Stimulated activated CD8-positive, alpha-beta memory T cell treated with anti-CD3 and anti-CD28 coated beads, Interleukin-2, amount 100 ng/mL, for 1 hour (primary cell): ENCODE measurements at places on chromosomes 7 and 10.

DNA sequence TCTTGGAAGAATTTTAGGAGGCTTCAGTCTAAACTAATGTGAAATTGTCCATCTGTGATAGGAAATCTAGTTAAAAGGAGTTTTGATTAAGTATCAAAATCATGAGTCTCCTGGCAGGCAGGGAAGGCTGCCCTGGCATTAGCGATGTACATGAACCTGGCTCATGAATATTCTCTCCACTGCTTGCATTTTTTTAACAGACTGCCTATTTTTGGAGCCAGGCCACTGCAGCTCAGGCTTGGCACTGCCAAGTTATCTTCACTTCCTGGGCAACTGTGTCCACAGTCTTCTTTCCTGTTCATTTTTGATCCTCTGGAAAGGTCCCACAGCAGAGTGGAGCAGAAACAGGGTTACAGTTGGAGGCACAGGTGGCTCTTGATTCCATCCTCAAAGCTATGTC lies 7.0 kb downstream of the GPR26 start:
- DNase-seq: no peak

- DNase-seq: no peak
Observed at GRCh38 chr7:13262929-13263530, 575.6 kb downstream of the ARL4A start.

GRCh38 chr10:107480781-107481180 lies 316.3 kb upstream of the SORCS1 start:
- no peak for DNase-seq

- no peak for DNase-seq
Observed at GRCh38 chr10:132774181-132774901, 11.6 kb downstream of the NKX6-2 start.

DNA sequence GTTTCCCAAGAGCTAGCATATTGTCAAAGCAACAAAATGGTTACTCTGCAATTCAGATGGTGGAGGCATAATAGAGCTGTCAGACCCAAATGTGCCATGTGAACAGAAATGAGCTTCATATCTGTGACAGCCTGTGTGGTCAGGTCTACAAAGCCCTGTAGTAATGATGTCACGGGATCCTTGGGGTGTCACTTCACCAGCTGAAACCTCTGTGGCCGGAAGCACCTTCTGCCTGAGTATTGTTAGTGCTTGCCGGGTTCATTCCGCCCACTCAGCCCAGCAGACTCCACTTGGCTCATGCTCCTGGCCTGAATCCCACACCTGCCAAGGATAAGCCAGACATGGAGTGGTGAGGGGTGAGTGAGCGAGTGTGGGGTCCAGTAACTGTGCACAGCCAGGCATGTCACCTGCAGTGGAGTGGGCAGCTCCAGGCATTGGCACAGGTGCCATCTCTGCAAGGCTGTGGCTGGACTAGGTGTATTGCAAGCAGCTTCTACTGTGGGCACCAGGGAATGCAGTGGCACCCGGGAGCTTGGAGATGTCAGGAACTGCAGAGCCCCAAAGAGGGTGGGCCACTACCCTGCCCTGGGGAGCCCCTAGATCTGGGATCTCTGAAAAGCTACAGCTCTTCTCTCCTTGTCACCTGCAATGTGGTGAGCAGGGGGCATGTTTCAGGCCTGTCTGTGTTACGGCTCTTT lies 341.9 kb upstream of the CHRM2 start:
- no peak for DNase-seq

- DNase-seq: no peak
Observed at GRCh38 chr7:29400437-29400836, 163.2 kb upstream of the PRR15 start.

GRCh38 chr10:7054915-7055314 lies 355.9 kb downstream of the SFMBT2 start:
- no peak for DNase-seq

- DNase-seq: no peak
Observed at GRCh38 chr10:13773043-13773442, 186.3 kb downstream of the PRPF18 start.

DNA sequence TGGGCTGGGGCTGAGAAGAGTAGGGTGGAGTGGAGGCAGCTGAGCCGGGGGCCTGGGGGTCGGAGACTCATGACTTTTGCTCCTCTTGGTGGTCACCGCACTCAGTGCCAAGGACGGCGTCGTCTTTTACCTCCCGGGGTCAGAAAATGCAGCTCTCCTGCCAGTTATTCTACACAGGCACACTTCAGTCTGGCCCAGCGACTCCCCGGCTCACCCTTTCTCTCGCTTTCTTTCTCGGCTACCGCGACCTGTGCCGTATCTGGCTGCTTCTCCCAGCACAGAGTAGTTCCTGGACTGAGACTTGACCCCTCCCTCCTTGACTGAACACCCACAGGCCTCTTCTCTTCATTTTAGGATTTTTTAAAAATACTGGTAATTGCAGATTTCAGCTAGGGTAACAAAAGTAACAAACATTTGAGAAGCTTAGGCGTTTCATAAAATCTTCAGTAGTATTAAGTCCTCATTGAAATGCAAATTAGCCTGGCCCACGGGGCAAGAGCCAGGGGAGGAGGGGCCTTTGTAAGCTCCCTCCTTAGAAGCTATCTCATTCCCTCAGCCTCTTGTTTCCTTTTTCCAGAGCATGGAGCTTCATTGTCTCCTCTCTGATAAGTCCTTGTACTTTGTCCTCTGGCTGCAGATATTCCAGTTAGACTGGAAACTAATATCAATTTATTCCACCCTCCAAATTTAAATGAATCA lies 1.1 kb upstream of the PRLHR start:
- DNase-seq: no peak

- no peak for DNase-seq
Observed at GRCh38 chr7:117230276-117231046, 92.4 kb downstream of the WNT2 start.

DNA sequence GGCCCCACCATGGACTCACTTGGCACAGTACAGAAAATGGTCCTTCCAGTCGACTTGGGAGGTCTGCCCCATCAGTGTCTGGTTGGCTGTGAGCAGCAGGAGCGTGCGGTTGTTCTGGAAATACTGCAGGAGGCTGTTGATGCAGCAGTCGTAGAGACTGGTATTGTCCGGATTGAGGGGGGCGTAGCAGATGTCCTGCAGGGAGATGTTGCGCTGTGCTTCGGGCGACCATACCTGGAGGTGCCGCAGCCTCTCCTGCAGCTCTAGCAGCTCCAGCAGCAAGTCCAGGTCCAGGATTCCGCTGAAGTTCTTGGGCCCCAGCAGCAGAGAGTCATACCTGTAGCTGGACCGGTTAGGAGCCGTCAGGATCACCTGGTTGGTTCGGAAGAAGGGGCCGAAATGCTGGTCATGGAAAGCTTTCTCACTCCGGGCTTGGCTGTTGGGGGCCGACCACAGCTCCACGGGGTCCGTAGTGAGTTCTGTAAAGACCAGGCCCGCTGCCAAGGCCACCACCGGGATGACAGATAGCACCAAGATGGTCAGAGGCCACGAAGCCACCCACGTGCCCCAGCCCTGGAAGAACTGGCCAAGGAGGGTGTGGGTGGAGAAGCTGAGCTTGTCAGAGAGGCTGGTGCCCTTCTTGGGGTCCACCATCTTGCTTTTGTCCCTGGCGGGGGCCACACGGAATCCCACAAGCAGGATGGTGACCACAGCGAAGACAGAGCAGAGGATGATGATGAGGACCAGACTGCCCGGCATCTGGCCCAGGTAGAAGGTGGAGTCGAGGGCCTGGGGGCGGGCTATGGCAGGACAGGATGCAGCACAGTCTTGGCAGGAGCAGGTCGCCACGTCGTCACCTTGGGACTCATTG lies 2.1 kb downstream of the NPC1L1 start:
- DNase-seq: no peak

DNA sequence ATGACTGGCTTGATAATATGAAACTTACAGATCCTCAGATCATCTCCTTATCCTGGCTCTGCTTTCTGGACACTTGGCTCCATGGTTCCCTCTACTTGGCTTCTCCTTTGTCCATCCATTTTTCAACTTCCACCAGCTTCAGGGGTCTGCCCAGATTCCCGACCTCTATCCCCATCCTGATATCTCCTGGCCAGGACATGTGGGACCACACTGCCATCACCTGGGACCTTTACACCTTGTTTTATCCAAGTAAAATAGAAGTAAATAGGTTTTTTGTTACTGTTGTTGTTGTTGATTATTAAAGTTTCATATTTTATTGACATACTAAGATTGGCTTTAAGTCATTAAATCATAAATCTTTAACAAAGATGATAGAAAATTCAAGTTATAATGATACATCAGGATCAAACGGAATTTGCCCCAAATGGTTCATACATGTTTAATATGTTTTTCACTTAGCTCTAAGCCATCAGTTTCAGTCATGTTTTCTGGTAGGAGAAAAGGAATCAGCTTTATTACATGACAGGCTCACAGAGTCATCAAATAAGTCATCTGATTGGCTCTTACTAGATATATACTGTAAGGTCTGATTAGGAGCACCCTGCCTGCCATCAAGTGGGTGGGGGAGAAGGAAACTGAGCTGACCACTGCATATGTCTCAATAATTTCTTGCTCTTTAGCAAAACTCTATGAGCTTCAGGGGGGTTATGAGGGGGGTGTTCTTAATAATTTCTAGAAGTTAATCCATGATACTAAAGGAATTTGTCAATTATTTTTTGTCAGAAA lies 111.5 kb upstream of the AHR start:
- DNase-seq: no peak

GRCh38 chr7:141072548-141073172 lies 1.2 kb upstream of the TMEM178B start:
- no peak for DNase-seq

- no peak for DNase-seq
Observed at GRCh38 chr7:105734233-105734632, 142.2 kb downstream of the ATXN7L1 start.

GRCh38 chr7:66082083-66082482 lies 6.5 kb downstream of the ASL start:
- no peak for DNase-seq

GRCh38 chr7:156499247-156499881 lies 141.2 kb upstream of the RNF32 start:
- no peak for DNase-seq

DNA sequence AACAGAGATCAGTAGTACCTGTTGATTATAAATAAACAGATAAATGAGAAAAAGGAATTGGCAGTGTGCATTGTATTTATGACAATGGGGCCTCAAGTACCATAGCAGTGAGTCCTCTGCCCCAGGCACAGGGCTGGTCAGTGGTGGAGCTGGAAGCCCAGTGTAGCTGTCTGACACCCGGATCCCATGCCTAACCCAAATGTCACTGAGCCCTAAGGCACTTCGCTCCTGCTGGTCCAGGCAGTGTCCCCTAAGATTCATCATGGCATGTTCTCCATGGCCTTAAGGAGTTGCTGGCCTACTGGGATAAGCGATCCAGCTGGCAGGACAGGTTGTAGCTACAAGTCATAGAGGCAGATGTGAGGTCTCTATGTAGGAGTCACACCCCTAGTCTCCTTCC lies 3.3 kb upstream of the ZNF736 start:
- no peak for DNase-seq

GRCh38 chr7:31076051-31076450 lies 23.9 kb downstream of the ADCYAP1R1 start:
- no peak for DNase-seq

DNA sequence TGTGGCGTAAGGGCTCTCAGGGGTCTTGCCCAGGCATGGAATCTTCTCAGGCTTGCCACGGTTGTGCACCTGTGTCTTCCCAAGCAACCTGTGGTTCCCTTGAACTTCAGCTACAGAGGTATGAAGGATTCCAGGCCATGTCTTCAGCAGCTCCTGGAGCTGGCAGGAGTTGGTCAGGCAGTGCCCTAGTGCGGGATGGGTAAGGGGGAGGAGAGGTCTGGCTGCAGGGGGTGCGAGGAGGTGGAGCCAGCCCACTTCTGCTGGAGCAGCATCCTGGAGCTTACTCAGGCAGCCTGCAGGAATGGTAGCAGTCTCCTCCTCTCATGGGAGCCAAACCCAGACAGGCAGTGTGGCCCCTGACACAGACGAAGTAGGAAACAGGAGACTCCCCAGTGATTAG lies 3.8 kb upstream of the TRIL start:
- no peak for DNase-seq

DNA sequence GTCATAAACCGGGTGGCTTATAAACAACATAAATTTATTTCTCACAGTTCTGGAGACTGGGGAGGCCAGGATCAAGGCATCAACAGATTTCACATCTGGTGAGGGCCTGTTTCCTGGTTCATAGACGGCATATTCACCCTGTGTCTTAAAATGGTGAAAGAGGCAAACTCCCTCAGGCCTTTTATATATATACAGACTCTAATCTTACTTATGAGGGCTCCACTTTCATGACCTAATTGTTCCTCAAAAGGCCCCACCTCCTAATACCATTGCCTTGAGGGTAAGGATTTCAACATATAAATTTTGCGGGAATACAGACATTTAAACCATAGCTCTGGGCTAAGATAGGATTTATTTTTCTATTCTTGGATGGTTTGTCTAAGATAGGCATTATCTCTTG lies 187.2 kb downstream of the PPP1R3A start:
- DNase-seq: no peak

DNA sequence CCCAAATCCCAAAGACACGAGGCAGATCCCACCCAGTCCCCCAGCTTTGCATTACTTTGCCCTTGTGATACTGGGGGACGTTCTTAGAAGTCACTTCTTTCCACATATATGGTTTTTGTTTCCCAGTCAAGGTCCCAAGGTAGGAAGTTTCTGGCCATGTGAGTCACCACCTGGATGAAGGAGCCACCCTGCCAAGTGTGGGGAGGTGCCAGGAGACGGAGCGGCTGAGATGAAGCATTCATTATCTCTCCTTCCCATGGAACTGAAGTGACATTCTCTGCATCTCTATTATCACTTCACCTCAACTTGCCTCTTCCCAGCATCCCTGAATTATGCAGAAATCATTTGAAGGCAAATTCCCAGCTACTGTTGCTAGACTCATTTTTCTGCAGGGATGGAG lies 136.2 kb upstream of the INSYN2A start:
- no peak for DNase-seq

- DNase-seq: no peak
Observed at GRCh38 chr7:118232837-118233236, 8.3 kb downstream of the ANKRD7 start.

- DNase-seq: no peak
Observed at GRCh38 chr10:98264378-98265065, 3.5 kb downstream of the LOXL4 start.

DNA sequence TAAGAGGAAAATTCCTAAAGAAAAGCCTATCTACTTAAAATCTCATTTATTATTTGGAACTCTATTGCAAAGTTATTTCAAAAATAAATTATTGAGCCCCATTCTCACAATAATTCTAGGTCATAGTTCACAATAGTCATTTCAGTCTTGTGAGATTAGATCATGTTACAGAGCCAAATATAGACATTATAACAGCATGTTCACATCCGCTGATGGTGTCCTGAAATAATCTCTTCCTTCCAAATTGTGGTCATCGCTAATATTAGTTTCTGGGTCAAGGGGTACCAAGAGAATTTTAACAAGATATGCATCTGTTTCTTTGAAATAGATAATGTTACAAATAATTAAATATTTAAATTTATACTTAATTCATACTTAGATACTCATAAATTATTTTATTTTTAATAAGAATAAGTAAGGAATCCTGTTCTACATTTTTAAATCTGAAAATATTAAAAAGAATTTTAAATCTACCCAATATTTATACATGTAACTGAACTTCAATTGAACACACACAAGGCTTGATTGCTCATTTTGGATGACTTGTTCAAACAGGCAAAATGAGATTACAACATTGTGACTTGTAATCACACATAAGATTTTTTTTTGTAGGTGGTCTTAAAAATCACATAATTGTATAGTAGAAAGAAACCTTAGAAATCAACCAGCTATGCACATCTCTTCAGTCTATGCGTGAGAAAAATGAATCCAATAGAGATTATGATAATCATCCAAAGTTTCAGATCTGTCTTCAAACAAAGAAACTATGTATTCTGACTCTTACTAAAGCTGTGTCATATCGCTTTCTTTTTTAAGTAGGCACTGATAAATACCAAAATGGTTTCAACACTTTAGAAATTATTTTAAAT lies 13.1 kb downstream of the GNAT3 start:
- DNase-seq: no peak
